ENCODE measurements at places on chromosomes 3 and 15.

- no peak for DNase-seq
Observed at GRCh38 chr3:21745966-21746365, 5.0 kb downstream of the ZNF385D start.

- no peak for DNase-seq
Observed at GRCh38 chr15:36584511-36584910, 5.1 kb downstream of the CDIN1 start.

GRCh38 chr3:142997330-142997729 is 4.0 kb upstream of the U2SURP start:
- no peak for DNase-seq

GRCh38 chr3:64143409-64144130 is 81.7 kb downstream of the PRICKLE2 start:
- DNase-seq = peak; percentile 42

DNA sequence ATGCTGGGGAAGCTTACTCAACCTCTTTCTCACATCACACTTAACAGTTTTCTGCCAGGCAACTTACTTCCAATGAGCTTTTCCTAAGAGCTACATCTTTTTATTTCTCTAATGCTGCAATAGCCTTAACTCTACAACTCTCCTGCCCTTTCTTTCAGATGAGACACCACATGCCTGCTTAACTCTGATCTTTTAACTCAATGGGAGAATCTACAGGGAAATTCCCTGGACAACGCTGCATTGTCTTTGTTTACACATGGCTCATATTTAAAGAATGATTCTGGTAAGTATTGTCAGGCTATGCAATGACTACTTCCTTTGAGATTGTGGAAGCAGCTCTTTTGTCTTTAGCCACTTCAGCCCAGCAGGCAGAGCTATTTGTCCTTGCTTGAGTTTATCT is 353.1 kb upstream of the BCHE start:
- no peak for DNase-seq

GRCh38 chr3:64215103-64215502 is 10.2 kb downstream of the PRICKLE2 start:
- DNase-seq = no peak

GRCh38 chr3:134326760-134327593 is 47.3 kb downstream of the AMOTL2 start:
- DNase-seq = no peak

DNA sequence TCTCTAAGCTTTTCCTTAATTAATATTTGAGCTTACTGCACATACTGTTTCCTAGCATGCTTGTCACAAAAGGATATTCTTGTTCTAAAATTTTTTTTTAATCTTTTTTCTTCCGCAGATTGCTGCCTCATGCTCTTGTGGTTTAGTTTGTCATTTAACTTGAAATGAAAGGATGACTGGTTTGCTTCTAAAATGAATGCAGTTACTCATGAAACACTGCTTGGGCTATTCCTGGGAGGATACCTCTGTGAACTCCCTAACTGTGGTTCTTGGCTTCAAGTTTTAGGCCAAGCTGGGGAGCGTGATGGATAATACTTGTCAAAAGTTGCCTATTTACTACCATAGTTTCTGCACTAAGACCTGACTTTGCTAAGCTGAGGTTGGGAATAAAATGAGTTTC is 64.0 kb downstream of the USP13 start:
- no peak for DNase-seq

DNA sequence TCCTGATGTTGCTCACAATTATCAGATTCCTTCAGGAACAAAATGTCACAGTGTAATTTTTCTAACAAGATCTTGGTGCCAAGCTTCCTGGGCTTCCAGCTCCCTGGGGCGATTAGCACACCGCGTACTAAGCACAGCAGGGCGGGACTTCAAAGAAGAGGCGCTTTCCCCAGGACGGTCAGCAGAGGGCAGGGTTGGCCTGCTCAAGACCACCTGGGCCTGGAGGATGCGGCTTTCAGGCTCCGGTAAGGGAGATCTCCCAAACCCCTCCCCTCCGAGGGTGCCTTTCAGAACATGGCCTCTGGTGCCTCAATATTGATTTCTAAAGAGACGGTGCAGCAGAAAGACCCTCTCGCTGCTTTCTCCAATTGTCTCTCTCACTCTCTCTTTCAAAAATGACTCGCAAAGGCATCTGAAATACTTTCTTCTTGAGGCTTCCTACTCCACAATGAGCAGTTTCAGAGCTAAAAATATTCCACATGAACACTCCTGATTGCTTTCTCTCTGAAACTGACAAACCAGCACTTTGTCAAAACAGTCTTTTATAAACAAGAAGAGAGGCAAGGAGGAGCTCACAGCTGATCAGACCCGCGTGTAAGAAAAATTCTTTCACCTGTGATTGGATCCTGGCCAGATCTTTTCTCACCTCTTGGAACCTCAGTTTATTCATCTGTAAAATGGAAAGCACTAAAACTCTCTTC is 154.0 kb downstream of the ADAMTS9 start:
- peak; percentile 90 for DNase-seq

DNA sequence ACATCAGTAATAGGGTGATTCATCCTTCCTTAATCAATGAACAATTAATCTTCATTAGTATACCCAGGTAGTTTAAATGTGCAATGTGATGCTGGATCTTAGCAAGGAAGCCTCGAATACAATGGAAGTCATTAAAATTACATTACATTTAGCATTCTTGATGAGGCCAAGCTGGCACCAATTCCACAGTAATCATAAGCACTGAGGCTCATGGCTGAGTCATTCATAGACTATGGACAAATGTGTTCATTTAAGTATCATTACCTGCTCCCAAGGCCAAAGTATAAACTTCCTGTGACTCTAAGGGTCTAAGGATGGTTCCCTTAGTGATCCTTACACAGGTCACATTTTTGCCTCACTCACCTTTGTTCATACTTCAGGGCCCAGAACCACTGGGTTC is 266.4 kb upstream of the CDIN1 start:
- no peak for DNase-seq

- DNase-seq = no peak
Observed at GRCh38 chr3:2517500-2518172, 419.0 kb downstream of the CNTN4 start.

DNA sequence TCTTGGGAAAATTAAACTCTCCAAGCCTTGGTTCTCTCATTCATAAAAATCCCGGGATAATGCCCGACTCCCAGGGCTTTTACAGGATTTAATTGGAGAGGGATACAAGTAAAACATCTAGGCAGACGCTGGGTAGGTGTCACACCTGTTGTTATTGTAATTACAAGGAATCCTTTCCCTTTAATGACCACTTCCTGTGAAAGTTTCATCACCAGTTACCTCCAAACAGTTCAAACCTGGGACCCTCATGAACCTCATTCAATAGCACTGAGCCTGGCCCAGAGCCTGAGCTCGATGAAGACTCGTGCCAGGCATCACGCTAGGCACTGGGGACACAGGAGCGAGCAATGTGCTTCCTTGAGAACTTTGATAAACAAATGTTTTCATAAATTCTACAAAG is 2.1 kb upstream of the RYK start:
- DNase-seq = no peak

GRCh38 chr15:74131628-74132413 is 1.4 kb downstream of the ISLR2 start:
- no peak for DNase-seq

DNA sequence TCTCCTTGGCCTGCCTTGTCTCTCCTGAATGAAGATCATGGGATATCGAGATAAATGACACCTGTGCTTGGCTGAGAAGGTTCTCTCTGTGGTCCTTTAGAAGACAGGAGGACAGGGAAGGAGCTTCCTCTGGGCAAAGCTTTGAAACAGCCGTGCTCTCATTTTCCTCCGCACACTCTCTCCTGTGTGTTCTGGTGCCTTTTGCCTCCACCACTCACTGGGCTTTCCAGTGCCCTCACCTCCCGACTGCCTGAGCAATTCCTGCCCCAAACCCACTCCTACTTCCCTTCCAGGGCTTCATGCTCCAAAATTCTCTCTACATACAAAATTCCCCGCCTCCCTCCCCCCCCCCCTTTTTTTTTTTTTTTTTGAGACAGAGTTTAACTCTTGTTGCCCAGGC is 32.3 kb downstream of the UPK1B start:
- DNase-seq = no peak

GRCh38 chr15:75649045-75649761 is 1.5 kb downstream of the SNX33 start:
- DNase-seq = no peak
